AG09309 (cell line): ENCODE measurements at places on chromosomes 1 and 21.

- no peak for DNase-seq
These were observed 311.6 kb downstream of the NPHP4 start for GRCh38 chr1:5680600-5680999.

DNA sequence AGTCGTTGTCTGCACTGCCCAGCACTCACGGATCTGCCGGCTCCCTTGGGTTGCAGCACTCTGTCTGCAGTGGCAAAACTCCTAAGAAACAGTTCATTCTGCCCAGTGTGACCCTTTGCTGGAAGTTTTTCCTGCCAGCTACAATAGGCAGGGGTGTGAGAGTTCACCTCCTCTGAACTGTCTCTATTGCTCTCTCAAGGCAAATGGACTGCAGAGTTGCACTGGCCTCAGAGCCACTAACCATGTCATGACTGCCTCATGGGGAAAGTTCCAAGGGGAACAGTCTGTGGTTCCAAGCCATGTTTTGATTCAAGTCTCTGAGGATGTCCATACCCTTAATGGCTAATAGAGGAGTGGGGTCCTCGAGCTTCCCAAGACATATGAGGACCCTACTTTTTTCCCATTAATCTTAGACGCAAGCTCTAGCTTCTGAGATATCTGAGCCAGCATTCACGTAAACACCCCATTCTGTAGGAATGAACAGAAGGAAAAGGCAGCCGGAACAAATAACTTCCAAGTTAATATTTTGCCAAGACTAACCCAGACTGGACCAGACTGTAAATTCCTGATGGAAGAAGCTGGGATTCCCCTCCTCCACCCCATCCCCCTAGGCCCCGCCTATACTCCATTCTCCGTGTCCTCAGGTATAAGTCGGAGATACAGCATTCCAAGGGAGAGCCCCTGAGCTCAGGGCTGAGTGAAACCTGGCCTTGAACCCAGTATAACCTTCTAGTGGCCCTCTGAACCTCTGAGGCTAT is 93.8 kb upstream of the AKT3 start:
- DNase-seq = no peak

DNA sequence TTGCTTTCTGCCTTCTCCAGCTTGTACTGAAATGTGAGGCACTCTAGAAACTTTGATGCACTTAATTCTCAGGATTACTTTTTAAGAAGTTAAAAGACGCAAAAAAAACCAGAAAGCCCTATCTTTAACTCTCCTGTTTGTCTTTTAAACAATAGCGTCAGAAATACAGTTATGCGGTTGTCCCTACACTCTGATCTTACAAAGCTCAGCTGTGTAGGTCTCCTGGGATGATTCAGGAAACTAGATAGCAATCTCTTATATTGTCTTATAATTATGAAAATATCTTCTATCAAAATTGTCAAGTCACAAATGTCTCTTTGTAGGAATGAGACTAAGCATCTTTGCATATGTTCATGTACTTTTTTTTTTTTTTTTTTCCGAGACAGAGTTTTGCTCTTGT is 26.9 kb upstream of the RCAN3 start:
- DNase-seq = no peak

- no peak for DNase-seq
These were observed 27.7 kb downstream of the STYXL2 start for GRCh38 chr1:167121375-167122120.

GRCh38 chr1:168161459-168161858 is 17.3 kb upstream of the TIPRL start:
- no peak for DNase-seq

- DNase-seq = no peak
These were observed 220.7 kb downstream of the PDE4B start for GRCh38 chr1:66013371-66013770.

DNA sequence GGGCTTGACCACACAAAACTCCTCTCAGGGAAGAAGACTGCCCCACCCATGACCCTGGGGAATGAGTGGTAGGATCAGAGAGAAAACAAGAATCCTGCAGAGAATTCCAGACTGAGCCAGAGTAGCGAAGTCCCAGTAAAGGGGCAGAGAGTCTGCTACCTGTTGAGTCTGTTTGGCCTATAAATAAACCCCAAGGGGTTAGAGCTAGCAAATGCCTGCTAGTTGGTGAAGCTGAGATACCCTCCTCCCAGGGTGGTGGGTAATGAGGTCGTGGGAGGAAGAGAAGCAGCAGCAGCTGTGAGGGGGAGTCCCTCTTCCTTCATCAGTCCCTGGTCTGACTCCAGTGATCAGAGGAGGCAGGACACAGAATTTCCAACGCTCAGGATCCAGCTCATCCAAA is 2.5 kb downstream of the TRAF3IP3 start:
- DNase-seq = no peak

GRCh38 chr1:116578581-116578980 is 7.8 kb upstream of the CD58 start:
- no peak for DNase-seq

GRCh38 chr1:226123591-226124471 is 61.3 kb downstream of the H3-3A start:
- no peak for DNase-seq
